ENCODE measurements at places on chromosomes 16 and 17.

DNA sequence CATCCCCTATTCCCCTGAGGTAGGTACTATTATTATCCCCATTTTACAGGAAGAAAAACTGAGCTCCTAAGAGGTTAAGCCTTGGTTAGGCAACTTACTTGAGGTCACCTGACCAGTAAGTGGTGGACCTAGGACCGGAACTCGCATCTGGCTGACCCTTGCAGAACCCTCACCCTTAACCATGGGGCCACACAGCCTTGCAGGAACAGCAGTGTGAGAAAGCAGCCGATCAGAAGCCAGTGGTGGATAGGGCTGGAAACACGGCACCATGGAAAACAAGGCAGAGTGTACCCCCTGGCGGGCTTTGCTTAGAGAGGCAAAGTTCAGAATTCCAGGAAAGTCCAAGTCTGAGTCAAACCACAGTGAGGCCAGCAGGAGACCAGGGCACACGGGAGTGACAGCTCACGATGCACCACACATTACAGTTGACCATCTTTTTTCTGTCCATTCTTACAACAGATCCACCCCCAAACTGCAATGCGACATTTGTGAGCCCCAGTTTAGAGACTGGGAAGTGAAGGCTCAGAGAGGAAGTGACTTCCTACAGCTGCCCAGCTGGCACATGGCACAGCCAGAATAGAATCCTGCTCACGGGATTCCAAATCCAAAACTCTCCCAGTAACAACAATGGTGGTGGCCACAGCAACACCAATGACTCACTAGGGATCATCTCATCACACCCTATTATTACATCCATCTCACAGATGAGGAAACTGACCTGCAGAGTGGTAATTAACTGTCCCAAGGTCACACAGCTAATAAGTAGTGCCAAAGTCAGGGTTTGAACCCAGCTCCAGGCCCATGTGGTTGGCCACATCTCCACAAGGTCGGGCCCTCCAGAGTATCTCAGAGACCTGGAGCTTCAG, 20.3 kb downstream of the KIFC3 start:
- no peak for DNase-seq

GRCh38 chr16:2422123-2422867, 7.0 kb upstream of the CCNF start:
- DNase-seq = no peak

DNA sequence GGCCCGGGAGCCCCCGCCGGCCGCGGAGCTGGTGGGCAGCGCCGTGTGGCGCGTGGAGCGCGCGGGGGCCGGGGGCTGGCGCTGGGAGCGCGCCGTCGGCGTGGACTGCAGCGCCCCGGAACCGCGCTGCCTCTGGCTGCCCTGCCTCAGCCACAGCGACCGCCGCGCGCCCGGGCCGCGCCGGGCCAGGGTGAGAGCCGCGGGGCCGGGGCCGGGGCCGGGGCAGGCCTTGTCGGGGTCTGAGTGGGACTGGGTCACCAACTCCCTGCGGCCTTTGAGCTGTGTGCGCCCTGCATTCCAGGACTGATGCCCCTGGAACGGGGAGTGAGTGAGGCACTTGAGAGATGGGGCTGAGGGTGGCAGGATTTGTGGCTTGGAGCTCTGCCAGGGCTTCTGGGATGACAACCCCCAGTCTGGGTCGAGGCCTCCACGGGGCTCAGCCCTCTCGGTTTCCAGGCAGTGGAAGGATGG, 25.7 kb downstream of the ARHGAP23 start:
- no peak for DNase-seq

GRCh38 chr17:47368262-47368661, 44.5 kb downstream of the EFCAB13 start:
- DNase-seq = no peak

GRCh38 chr16:17743578-17743977, 272.8 kb upstream of the XYLT1 start:
- DNase-seq = no peak
